ENCODE measurements at places on chromosomes 6 and 20.

GRCh38 chr6:41546475-41546865 is 289 bp downstream of the FOXP4 start:
- no peak for DNase-seq

DNA sequence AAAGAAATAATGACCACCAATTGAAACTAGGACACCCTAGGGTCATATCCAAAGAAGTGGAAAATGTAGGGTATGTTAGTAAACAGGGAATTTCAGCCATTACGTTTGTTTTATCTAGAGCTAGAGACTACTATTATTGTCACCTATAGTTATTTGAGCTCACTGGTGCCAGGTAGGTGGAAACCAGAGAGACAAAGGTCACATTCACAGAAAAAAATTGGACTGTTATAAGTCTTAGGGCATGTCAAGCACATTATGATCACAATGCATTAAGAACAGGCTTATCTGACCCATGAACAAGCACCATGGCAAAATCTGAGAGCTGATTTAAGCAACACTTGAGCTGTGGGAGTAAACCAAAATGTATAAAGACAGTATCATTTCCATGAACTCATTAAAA is 530.1 kb upstream of the CITED2 start:
- DNase-seq, result no peak

GRCh38 chr6:63527658-63528514 is 44.4 kb upstream of the LOC128125822 start:
- DNase-seq, result no peak

DNA sequence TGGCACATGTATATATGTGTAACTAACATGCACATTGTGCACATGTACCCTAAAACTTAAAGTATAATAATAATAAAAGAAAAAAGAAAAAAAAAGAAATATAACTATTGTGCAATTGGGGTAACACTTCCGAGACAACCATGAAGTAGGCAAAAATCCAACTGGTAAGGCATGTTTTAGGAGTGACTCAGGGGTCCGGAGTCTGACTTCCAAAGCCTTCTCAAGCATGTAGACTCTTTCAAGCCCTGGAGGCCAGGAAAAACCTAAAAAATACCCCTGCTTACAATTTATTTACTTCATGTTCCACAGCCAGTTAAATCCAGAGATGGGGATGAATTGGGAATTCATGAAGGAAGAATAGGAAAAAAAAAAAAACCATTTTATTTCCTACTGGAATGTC is 161.3 kb upstream of the PHACTR1 start:
- DNase-seq, result no peak

GRCh38 chr6:147057705-147058342 is 146.4 kb upstream of the STXBP5 start:
- DNase-seq, result no peak

DNA sequence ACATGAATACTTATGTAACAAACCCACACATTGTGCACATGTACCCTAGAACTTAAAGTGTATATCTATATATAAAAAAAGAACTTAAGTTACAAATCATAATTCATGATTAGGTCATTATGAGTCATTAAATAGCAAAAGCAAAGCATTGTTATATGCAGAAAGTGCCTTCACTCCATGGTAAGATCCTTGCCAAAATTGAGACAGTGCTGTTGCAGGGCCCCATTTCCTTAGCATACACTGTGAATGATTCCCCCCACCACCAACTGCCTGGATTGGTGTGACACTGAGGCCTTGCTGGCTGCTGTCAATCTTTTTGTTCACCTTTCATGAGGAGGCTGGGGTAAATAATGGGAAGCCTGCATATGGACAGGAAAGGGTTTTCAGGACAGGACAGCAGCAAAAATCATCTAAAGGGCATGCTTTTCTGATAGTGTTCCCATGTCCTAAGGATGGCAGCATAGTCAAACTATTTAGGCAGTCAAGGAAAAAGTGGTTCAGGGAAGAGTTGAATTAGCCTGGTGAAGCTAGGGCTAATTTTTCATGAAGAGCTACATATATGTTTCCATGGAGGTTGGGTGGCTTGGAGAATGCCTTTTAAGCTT is 188.2 kb upstream of the ASCC3 start:
- no peak for DNase-seq

GRCh38 chr6:148817689-148818088 is 70.9 kb downstream of the UST start:
- DNase-seq, result no peak

GRCh38 chr6:45717027-45717426 is 298.6 kb downstream of the CLIC5 start:
- DNase-seq, result no peak

DNA sequence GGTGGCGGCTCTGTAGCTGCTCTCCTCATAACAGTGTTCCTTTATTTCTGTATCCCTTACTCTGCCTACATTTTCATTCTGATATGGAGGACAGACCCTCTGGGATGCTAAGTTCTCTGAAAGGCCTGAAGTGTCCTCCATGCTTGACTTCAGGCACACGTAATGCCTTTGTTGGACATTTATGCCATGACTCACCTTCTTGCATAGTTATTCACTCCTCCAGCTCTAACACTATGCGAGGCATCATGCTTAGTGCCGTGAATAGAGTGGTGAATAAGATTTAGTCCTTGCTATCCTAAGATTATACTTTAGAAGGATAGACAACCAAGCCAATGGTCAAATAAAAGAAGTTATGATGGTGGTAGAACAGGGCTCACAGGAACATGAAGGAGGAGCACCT is 760.9 kb upstream of the FLRT3 start:
- DNase-seq, result no peak

- no peak for DNase-seq
Measured at GRCh38 chr6:15511248-15512125, 151.3 kb downstream of the DTNBP1 start.

DNA sequence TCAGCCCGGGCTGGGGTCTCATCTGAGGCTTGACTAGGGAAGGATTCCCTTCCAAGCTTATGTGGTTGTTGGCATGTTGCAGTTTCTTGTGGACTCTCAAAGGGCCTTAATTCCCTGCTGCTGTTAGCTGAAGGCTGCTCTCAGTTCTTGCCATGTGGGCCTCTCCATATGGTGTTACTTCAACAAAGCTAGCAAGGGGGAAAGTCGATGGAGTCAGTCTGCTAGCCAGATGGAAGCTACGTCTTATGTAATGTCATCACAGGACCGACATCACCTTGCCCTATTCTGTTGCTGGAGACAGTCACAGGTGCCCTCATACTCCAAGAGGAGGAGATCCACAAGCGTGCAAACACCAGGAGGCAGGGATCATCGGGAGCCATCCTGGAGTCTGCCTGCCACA is 43.3 kb upstream of the ARMC2 start:
- DNase-seq, result no peak

GRCh38 chr6:15675536-15676220 is 12.8 kb upstream of the DTNBP1 start:
- peak; percentile 43 for DNase-seq

GRCh38 chr6:137756788-137757187 is 110.3 kb upstream of the TNFAIP3 start:
- DNase-seq, result no peak

DNA sequence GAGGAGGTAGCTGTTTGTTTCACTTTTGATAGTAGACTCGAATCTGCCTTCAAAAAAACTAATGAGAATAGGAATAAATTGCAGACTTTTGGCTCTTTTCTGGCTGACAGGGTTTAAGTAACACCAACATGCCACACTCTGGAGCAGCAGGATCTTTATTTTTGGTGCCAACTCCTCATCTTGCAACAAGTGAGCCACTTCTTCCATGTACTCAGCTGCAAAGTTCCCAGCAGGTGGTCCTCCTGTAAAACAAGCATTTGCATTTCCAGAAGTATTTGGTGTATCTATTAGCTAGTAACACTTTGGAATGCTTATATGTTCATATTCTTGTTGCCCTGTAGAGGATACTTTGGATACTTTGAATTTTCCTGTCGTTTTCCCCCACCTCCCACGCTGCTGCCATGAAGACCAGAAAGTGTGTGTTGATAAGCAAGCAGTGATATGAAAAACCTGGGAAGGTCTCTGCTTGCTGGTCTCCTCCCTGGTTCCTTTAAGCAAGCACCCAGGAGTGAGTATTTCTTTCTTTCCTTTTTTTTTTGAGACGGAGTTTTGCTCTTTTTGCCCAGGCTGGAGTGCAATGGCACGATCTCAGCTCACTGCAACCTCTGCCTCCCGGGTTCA is 1.0 kb downstream of the ARMH2 start:
- DNase-seq, result no peak

GRCh38 chr20:7291946-7292345 is 524.5 kb downstream of the BMP2 start:
- no peak for DNase-seq

- no peak for DNase-seq
Measured at GRCh38 chr6:10310330-10310653, 104.6 kb downstream of the TFAP2A start.

- DNase-seq, result no peak
Measured at GRCh38 chr20:62804021-62804626, 511 bp upstream of the OGFR start.

- DNase-seq, result no peak
Measured at GRCh38 chr20:43161716-43162115, 28.0 kb downstream of the PTPRT start.

DNA sequence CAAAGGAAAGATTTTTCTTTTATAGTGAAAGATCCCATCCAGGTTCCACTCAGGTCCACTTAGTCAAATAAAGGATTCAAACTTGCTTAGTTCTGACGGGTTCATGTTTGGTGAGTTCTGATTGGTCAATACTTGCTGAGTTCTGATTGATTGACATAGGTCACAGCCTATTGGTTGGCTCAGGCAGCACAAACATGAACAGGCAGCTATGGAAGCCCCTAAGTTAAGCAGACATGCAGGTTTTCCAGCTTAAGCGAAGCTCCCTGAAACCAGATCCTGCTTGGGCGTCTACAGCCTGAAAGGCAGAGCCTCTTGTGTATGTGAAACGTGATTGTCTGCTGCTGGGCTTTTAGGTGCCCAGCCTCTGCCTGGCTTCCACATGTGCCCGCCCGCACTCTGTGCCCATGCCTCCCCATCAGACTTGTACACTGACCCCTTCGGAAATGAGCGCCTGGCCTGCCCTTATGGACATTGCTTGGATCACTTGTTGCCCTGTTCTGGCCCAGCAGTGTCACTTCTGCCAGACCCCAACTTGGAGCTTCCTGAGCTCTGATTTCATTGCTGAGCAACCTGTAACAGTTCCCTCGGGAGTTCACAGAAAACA is 45.4 kb upstream of the ECI2 start:
- no peak for DNase-seq

DNA sequence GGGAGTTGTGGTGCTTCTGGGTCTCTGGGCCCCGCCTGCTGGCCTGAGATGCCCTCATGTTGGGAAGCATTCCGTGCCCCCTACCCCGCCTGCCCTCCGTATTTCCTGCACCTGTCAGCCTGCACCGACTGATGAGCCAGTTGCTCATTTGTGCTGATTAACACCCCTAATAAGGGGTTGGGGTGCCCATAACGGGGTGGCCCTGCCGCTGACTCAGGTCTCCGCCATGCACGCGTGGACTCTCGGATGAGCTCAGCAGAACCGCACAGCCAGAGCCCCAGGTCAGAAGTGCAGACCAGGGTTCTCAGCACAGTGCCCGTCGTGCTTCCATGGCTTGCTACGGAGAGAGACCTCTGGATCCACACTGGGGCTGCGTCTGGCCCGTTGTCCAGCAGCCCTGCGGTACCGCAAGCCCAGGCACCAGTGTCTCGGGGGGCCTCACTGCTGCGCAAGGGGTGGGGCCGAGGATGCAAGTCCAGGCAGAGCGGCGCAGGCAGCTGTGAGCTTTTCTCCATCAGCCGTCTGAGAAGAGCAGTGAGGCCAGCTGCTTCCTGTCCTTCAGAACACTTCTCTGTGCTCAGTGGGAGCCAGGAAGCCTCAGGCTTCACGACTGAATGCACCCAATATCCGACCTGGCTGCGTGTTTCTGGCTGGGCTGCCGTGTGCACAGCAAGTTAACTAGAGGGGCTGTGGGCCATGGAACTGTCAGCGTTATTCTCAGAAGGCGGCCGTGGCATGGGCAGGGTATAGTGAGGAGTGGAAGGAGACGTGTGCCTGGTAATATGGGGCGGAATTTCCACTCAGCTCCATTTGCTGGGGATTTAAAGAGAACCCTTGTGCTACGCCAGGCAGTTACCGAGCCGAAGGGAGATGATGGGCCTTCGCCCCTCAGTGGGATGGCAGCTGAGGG is 18.6 kb downstream of the MTG2 start:
- DNase-seq, result no peak

GRCh38 chr6:133248241-133249001 is 7.3 kb downstream of the EYA4 start:
- DNase-seq, result no peak

DNA sequence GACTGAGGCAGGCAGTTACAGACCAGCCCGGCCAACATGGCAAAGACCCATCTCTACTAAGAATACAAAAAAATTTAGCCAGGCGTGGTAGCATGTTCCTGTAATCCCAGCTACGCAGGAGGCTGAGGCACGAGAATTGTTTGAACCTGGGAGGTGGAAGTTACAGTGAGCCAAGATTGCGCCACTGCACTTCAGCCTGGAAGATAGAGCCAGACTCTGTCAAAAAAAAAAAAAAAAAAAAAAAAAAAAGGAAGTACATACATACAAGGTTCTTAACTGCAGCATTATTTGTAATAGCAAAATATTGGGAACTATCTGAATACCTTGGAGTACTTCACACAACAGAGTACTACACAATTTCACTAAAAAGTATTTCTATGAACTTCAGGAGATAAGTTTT is 183.5 kb upstream of the OLIG3 start:
- peak; percentile 78 for DNase-seq

DNA sequence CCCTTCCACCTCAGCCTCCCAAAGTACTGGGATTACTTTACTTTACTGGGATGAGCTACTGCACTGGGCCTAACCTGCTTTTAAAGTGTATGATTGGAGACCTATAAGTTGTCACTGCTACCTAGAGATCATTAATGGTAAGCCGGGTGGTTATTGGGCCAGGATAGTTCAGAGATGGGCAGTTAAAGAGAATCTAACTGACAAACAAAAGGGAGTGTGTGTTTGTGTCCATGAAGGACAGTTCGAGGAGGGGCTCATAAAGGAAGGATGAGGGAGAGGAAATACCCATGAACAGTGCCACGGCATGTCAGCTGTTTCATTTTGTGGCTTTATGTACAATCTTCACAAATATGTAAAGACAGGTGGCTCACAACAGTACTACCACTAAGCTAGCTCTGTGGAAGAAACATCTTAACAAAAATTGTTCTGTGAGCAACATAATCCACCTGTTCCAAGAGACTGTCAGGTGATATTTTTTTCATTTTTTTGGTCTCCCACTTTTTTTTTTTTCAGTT is 69.7 kb upstream of the FAM8A1 start:
- DNase-seq, result no peak

DNA sequence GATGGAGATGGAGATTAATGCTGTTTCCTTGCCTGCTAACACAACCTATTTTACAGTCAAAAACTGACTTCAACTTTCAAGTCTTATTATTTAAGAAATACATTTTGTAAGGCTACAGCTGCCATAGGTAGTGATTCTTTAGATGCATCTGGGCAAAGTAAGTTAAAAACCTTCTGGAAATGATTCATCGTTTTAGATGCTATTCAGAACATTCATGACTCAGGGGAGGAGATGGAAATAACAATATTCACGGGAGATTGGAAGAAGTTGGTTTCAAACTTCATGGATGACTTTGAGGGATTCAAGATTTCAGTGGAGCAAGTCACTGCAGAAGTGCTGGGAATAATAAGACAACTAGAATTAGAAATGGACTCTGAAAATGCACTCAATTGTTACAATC is 174.9 kb upstream of the GGTLC1 start:
- no peak for DNase-seq

Measured in AML-193 (cell line).